ENCODE measurements at places on chromosomes 2 and 18.

- DNase-seq, result no peak
Measured at GRCh38 chr18:45820106-45820745, 5.2 kb upstream of the SIGLEC15 start.

DNA sequence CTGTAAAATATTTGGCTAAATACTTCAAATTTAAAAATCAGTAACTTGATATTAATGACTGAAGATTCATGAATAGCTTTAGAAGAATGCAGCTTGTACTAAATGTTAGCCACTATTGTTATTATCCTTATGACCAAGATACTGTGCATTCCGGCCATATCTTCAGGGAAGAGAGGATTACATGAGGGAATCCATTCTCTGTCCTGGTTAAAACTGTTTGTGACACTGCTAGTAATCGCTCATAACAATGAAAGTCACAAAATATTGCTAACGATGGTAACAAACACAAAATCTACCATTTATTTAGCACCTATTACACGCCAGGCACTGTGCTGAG, 217.7 kb downstream of the PRKCE start:
- no peak for DNase-seq

DNA sequence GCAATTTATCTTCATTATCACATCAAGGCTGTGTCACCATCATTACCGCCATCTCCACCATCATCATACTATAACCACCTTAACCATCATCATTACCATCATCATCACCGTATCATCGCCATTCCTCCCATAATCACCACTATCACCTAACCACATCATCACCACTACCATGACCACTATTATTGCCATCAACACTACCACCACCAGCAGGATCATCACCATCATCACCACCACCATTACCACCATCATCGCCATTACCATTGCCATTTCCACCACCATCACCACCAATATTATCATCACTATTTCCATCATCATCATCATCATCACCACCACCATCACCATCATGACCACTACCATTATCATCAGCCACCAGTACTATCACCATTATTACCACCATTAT, 314.4 kb downstream of the CYP26B1 start:
- DNase-seq, result no peak

DNA sequence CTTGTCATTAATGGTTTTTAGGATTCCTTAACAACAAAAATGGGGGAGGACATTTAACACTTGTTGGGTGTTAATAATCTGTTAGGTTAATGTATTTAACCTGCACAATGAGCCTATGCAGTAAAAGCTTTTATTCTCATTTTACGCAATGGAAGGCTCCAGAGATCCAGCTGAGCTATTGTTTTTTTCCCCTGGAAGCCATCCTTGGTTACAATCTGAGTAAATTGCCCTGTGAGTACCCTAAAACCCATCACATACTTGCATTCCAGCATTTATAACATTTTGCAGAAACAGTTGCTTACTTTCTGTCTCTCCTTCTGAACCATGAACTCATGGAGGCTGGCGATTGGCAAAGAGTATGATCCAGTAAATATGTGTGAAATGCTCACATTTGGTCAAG, 30.2 kb upstream of the DOCK10 start:
- no peak for DNase-seq
